ENCODE measurements at places on chromosomes 5 and 9.

- peak; percentile 78 for DNase-seq
These were observed 186.3 kb downstream of the AOPEP start for GRCh38 chr9:94912700-94913249.

- DNase-seq, result no peak
These were observed 33.1 kb downstream of the MFAP3 start for GRCh38 chr5:154071799-154072413.

GRCh38 chr5:150589862-150590601 lies 50.4 kb upstream of the SYNPO start:
- DNase-seq, result no peak

DNA sequence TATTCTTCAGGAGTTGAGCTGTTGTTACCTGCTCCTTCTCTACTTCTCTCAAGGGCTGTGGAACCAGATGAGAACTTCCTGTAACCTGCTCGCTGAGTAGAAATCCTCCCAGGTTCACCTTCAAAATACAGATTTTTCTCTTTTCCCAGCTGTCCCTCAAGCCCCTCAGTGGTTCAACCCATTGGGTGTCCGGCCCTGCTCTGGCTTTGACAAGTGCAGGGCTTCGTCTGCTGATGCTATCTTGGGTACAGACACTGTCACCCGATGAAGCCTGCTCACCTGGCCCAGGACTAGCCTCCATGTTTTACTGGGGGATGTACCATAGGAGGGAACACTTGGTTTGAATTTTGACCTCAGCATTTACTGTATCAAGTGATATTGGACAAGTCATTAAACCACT lies 490.4 kb downstream of the IRX1 start:
- no peak for DNase-seq

GRCh38 chr9:15909297-15909696 lies 356.5 kb downstream of the CCDC171 start:
- no peak for DNase-seq

DNA sequence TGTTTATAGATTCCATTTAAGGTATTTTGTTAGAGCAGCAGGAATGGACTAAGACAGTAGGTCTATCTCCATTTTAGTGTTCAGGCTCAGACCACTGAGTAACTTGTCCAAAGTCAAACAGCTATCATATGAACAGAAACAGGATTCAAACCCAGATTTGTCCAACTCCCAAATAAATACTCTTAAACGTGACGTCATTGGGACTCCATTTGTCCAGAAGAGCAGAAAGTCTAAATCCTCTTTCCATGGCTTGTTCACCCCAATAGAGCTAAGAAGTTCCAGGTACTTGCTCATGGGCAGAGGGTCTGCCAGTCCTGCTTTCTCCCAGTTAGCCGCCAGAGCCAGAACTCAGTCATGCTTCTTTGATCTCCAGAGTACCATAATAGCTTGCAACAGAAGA lies 16.3 kb upstream of the VLDLR start:
- no peak for DNase-seq

Data from HCT116 (cell line).